Stimulated activated CD8-positive, alpha-beta memory T cell treated with anti-CD3 and anti-CD28 coated beads, Interleukin-4, amount 100 ng/mL, for 4 hours (primary cell): ENCODE measurements at places on chromosomes 7 and 10.

GRCh38 chr10:15783941-15784636 is 64.4 kb upstream of the ITGA8 start:
- DNase-seq: no peak

- no peak for DNase-seq
Observed at GRCh38 chr7:95066737-95067530, 159.5 kb downstream of the PPP1R9A start.

- DNase-seq: peak; percentile 59
Observed at GRCh38 chr10:17026686-17027485, 102.7 kb downstream of the CUBN start.

- no peak for DNase-seq
Observed at GRCh38 chr10:104208730-104209129, 23.4 kb downstream of the CFAP43 start.

- DNase-seq: no peak
Observed at GRCh38 chr7:55570218-55570873, 2.0 kb downstream of the VOPP1 start.

GRCh38 chr10:329361-330099 is 194.3 kb downstream of the ZMYND11 start:
- DNase-seq: no peak

DNA sequence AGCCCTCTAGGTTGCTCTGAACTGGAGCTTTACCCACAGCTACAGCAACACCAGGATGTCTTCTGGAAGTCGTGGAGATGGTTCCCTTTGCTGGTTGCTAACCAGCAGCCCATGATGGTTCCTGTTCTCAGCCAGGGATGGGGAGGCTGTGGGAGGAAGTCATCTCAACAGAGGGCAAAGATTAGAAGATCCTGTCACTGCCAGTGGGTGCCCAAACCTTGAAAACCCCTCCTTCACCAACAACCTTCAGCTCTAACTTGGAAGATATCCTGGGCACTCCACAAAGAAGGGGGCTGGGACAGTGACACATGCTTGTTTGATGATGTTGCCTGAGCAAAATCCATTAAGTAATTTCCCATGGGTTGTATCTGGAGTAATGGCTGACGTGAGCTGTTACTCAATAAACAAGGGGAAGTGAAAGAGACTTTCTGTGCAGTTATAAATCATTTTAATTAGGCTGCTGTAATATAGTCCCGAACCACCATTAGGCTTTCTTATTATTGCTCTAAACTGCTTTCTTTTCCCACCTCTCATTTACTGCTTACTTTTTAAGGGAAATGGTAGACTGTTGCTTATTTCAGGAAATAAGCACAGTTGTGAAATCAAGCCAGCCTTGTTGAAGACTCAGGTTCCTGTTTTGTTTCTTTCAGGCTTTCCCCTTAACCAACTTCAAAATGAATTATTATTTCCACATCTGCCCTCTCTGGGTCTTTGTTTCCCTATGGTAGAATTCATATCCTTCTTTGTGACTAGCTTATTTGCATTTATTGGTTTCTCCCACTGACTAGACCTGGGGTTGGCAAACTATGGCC is 124.8 kb downstream of the PPP1R17 start:
- no peak for DNase-seq

DNA sequence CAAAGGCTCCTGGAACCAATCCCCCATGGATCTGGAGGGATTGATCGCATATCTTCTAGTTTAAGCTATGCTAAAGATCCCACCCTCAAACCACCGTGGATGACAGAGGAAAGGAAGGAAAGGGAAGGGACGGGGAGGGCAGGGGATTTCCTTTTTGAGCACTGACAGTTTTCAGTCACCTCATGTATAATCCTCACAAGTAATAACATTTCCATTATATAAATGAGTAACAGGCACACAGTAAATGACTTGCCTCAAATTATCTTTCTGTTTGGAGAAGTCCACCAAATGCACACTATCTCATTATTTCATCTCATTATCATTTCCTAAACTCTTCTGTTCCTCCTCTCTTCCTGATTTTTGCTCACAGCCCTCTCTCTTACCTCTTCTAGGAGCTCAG is 127.1 kb upstream of the AOAH start:
- DNase-seq: no peak

- DNase-seq: no peak
Observed at GRCh38 chr7:100825751-100826513, 1.4 kb downstream of the EPHB4 start.

DNA sequence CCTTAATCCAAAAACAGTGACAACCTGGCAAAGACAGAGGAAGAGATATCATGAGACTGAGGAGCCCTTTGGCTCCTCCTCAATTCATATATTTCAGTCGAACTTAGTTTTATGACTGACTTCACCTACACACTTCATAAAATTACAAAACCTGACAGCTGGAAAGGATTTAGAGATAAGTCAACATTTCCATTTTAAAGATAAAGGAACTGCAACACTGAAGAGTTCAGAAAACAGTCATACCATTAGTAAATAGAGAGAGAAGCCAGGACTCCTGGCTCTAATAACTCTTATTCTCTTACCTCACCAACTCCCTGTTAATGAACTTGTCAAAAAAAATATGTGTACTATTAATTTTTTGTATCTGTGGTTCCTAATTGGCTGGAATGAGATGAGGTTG is 141.0 kb upstream of the COL1A2 start:
- DNase-seq: no peak

- DNase-seq: no peak
Observed at GRCh38 chr10:111923032-111923431, 260.5 kb downstream of the GPAM start.

- no peak for DNase-seq
Observed at GRCh38 chr7:142885311-142886230, at the start of gene TRPV6. TRPV6 (minus strand) TSS chr7:142885745.

- DNase-seq: no peak
Observed at GRCh38 chr10:15703944-15704580, 15.7 kb downstream of the ITGA8 start.

- DNase-seq: no peak
Observed at GRCh38 chr7:44268671-44269070, 56.7 kb downstream of the CAMK2B start.

DNA sequence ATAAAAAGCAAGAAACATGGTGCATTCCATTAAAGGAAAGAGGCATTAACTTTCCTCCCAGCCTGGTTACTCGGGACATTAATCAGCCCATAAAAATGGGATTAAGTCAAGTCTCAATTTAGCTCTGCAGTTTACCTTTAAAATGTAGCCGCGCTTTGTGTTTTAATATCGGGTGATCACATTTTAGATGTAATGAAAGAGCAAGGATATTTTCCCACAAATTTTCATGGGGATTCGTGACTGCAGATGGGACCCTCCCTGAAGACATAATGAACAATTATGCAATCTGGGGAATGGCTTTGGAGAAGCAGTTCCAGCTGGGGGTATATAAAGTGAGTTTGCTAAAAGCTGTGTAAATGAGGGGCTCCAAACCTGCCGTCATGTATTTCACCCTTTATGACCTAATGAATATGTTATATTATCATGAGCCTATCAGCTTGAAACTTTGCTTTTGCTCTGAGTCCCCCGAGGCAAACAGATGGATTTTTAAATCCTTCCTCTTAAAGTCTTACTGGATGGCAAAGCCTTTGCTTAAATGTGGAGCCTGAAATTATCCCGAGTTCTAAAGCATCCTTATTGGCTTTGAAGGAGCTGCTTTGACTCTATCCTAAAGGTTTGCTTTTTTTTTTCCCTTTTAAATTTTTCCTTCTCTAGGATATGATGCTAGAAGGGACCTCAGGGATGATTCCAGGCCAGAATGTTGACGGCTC is 31.8 kb downstream of the BAMBI start:
- DNase-seq: no peak

DNA sequence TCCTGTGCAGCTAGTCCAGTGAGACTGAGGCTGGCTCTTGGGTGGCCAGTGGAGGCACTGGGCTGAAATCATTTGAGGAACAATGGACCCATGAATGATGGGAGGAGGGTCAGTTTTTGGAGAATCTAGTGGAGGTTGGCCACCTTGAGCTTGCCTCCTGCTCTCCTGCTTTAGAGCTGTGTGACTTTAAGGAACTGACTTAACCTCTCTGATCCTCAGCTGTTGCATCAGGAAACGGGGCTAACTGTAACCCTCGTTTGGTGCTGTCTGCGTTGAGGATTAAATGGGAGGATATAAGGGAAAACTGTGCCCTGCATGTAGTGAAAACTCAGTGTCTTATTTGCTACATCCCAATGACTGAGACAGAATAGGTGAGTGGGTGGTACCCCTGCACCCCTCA is 115.4 kb upstream of the PPIF start:
- DNase-seq: no peak

- DNase-seq: no peak
Observed at GRCh38 chr7:33750177-33750576, 155.2 kb upstream of the BMPER start.

GRCh38 chr10:92822060-92822634 is 26.2 kb upstream of the EXOC6 start:
- no peak for DNase-seq

- no peak for DNase-seq
Observed at GRCh38 chr7:80207501-80207900, 72.9 kb downstream of the GNAI1 start.

DNA sequence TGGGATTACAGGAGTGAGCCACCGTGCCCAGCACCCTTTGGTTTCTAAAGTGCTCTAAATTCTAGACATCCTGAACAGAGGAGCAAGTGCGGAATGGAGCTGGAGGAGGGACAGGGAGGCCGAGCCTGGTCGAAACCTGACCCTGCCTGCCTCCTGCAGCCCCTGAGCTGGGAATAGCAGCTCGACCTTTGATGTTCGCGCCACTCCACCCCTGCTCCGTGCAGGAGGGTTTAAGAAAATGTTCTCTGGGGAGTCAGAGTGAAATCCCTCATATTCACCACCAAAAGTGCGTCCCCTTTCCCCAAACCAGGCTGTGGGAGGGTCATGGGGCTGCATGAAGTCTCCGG is 1.8 kb downstream of the PGAM2 start:
- no peak for DNase-seq

GRCh38 chr7:924541-925231 is 29.8 kb downstream of the ADAP1 start:
- DNase-seq: no peak

- no peak for DNase-seq
Observed at GRCh38 chr10:100184840-100185239, 989 bp downstream of the ERLIN1 start.

- DNase-seq: no peak
Observed at GRCh38 chr10:121352231-121352855, 245.9 kb downstream of the FGFR2 start.

DNA sequence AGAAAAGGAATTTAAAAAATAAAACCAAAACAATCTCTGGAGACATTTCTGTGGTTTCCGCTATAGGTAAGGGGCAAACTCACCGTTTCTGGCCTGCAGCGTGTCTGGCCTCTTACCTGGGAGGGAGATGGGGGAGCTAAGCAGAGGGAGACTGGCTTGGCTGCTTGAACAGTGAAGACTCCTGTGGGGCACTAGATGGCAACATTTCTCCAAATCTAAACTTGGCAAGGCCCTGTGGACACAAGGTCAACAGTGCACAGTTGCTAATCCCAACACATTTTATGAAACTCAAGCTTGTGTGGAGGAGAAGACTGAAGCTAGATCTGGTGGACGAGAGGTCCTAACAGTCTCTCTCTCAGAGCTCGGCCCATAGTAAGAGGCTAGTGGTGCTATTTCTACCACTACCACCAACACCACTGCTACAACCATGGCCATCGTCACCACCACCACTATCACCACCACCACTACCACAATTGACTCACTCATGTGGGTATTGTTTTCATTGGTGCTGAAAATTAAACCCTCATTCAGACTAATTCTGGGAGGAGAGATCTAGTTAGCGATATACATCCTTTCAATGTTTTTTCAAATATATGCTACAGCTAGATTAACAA is 28.4 kb upstream of the CDHR3 start:
- DNase-seq: no peak

DNA sequence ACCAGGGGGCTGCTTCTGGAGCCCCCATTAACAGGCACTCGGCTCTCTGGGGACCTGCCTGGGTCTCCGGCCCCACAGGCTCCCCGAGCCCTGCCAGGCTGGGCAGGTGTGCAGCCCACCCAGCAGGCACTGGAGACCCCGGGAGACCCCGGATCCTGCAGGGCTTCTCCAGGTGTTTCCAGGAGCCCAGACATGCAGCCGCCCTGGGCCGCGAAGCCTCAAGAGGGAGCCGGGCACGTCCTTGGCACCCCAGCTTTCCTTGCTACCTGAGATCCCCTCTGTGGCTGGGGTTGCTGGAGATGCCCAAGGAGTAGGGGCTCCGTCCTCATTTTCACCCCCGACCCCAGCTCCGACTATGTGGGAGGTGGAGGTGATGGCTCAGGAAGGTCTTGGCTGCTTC is 7.7 kb upstream of the AMZ1 start:
- no peak for DNase-seq

- DNase-seq: no peak
Observed at GRCh38 chr10:110893559-110894179, 21.9 kb downstream of the PDCD4 start.

DNA sequence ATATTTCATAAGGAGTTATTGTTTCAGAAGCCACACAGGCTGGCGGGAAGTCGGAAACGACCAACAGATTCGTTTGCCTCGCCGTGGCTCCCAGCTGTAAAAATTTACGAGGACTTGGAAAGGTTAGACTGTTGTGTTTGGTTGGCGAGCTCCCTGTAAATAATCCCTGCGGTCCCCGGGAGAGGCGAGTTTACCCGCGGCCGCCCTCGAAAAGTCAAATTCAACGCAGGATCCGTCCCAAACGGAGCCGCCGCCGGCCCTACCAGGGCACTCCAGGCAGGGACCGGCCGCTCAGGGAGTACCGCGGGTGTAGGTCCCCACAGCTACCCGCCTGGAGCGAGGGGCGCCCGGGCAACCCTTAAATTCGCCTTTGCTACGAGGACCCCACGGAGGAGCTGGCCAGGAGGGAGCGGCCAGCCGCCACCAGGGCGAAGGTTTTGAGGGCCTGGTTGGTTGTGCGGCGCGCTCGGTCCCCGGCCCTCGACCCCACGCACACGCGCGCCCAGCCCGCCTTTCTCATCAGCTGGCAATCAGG is 726 bp upstream of the HOXA9 start:
- no peak for DNase-seq

- no peak for DNase-seq
Observed at GRCh38 chr7:154896076-154896475, 106.8 kb downstream of the PAXIP1 start.

DNA sequence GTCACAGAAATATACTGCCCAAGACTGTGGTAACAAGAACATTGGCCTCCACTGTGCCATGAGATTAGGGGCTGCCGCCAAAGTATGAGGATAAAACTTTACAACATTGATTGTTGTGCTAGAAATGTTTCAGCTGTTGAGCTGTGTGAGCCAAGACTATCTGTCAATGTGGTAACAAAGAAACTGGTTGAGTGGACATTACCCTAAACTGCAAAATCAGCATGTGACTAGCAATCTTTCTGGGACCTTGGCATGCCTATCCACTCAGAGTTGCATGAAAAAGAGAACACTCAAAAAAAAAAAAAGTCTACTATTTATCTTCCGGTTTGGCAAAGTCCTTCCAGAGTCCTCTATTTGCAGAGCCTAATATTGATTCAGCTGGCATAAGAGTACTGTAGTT is 605.6 kb upstream of the CNTNAP2 start:
- DNase-seq: no peak

GRCh38 chr7:3206101-3206500 is 95.0 kb upstream of the SDK1 start:
- DNase-seq: no peak

- DNase-seq: no peak
Observed at GRCh38 chr10:123678376-123678775, 12.2 kb downstream of the GPR26 start.

- DNase-seq: no peak
Observed at GRCh38 chr7:38034062-38034908, 113.8 kb downstream of the EPDR1 start.
